Thoracic aorta endothelial cell (primary cell): ENCODE measurements at places on chromosomes 12 and 14. TPM values are rescaled to one million over a fixed set of nuclear protein-coding genes. Genes with fewer than 3 reads are reported as not detected.

The IL23A gene
- not detected in 2 replicates for total RNA-seq

The LRP10 gene
- 94.7 and 101 TPM in 2 replicates for total RNA-seq

The OLR1 gene
- total RNA-seq, result not detected in 2 replicates

The MUCL1 gene
- total RNA-seq, result not detected in 2 replicates

The ASPG gene
- total RNA-seq, result not detected in 2 replicates

The MORN3 gene
- 0.29 and 0.80 TPM in 2 replicates for total RNA-seq

The RAD9B gene
- total RNA-seq, result 0.36 and 1.2 TPM in 2 replicates

The CLEC4E gene
- not detected in 2 replicates for total RNA-seq

The MYO1H gene
- not detected in 2 replicates for total RNA-seq

The DENND5B gene
- 15.2 and 19.4 TPM in 2 replicates for total RNA-seq

The ARID2 gene
- total RNA-seq, result 30.1 and 38.5 TPM in 2 replicates

The CCDC196 gene
- total RNA-seq, result not detected in 2 replicates

The P2RX7 gene
- 3.2 and 3.6 TPM in 2 replicates for total RNA-seq

The LMO3 gene
- total RNA-seq, result 0.27 TPM in 1 of 2 replicates, not detected in the other
